ENCODE measurements at places on chromosomes 16 and 17.

GRCh38 chr17:67531291-67531690 is 154.2 kb downstream of the PITPNC1 start:
- DNase-seq: no peak

DNA sequence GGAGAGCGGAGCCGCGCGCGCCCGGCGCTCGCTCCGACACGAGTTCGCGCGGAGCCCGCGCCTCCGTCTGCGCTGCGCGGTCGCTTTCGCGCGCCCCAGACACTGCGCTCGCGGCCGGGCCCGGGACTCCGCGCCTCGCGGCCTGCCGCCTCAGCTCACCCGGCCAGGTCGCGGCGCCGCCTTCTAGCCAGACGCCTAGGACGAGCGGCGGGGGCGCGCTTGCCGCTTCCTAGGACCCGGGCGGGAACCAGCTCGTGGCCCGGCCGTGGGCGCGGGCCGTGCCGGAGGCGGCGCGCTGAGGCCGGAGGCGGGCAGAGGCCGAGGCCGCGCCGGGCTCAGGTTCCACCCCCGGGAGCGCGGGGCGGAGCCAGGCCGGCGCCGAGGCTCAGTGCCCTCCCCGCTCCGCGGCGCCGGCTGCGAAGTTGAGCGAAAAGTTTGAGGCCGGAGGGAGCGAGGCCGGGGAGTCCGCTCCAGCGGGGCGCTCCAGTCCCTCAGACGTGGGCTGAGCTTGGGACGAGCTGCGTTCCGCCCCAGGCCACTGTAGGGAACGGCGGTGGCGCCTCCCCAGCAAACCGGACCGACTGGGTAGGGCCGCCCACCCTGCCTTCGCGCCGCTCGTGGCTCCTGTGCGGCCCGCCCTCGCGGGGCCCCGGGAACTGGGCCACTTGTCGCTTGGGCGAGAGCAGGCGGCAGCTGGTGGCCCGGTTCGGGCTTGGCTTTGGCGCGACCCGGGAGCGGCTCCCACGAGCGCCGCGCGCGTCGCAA is at the start of gene SPHK1:
Gene SPHK1 (plus strand): TSS at position 388 of the 765 bp plus-strand sequence. CDS start 1,036 bp downstream, outside the sequence.
- peak; percentile 48 for DNase-seq

DNA sequence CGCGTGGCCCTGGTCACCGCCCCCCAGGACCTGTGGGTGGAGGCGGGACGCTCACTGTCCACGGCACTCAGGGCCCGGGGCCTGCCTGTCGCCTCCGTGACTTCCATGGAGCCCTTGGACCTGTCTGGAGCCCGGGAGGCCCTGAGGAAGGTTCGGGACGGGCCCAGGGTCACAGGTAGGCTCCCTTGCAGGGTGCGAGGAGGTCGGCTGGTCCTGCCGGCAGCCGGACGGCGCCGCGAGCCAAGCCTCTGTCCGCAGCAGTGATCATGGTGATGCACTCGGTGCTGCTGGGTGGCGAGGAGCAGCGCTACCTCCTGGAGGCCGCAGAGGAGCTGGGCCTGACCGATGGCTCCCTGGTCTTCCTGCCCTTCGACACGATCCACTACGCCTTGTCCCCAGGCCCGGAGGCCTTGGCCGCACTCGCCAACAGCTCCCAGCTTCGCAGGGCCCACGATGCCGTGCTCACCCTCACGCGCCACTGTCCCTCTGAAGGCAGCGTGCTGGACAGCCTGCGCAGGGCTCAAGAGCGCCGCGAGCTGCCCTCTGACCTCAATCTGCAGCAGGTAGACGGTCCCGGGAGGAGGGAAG is 1.3 kb downstream of the GUCY2D start:
- DNase-seq: no peak

- no peak for DNase-seq
Measured at GRCh38 chr17:44204441-44204882, 4.8 kb upstream of the ATXN7L3 start.

- peak; percentile 92 for DNase-seq
Measured at GRCh38 chr16:14285513-14286367, 214.6 kb downstream of the MRTFB start.

GRCh38 chr16:19108409-19109287 is 5.1 kb upstream of the ITPRIPL2 start:
- no peak for DNase-seq

DNA sequence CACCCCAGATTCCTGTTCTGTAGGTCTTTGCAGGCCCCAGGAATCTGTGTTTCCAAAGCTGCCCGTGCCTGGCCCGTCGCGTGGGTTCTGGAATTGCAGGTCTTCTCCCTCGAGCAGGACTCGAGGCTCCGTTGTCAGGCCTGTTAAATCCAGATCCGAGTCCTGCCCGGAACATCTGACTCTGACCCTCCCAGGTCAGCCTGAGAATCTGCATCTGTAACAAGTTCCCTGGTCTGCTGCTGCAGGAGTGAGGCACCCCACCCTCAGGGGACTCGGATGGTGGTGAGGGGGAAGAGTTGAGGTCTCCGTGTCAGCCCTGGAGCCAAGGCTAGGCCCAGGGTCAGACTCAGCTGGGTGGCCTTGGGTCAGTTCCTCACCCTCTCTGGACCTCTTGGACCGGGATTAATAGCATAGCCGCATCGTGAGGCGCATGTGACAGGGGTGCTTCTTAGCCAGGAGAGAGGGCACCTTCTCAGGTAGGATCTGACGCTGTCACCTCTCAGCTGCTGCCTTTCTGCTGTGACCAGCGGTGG is 8.8 kb downstream of the SPIRE2 start:
- DNase-seq: no peak

DNA sequence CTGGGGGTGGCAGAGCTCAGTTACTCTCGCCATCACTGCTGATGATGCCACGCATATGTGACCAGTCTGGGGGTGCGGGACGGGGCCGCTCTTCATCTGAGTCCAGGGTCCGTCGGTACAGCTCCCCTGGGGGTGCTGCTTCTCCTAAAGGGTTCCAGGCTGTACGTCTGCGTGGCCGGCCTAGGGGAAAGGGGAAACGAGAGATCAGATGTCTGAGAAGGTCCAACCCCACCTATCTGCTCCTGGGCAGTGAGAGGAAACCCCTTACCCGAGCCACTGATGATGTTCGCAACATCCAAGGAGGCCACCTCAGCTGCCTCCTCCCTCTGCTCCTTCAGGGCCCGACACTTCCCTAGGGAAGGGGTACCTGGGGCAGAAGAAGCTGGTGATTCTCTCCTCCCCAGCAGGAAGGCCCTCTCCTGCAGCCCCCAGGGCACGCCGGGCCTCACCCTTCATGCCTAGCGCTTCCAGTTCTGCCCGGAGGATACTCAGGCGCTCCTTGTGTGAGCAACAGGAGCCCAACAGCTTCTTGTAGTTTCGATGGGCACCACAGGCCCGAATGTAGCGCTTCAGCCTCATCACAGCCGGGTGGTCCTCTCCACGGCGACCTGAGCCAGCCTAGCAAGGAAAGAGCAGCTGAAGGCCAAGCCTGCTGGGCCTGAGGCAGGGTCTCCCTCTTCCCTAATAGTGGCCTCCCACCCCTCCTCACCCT is 2.1 kb downstream of the HIRIP3 start:
- DNase-seq: no peak

DNA sequence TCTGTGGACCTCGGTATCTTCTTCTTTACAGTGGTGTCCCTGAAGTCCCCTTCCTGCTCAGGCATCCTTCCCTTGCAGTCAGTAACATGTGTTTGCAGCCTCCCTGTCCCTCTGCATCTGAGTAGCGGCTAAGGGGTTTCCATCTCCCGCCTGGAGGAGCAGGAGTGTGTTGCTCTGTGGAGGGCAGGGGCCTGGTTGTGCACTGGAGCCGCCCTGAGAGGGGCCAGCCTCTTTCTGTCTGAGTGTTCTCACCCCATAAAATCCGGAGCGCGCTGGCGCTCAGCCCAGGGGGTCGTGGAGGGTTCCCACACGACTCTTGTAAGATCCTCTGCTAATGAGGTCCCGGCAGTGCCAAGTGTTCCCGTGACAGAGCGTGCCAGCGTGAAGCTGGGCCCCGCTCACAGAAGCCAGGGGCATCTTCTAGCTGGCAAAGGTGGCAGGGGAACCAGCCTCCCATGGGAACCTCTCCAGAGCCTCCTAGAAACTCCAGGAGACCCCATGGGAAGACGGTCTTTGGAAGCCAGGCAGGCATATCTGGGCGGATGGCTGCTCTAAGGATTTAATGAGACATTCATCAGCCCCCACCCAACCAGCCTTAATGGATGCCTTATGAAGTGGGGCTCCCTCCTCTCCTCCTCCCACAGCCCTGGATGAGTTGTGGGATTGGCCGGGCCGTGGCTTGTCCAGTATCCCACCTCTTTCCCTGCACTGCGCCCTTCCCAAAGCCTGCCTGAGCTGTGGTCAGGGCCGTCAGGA is 91.4 kb upstream of the GSE1 start:
- DNase-seq: no peak

GRCh38 chr16:64122177-64122576 is 999.7 kb downstream of the CDH11 start:
- no peak for DNase-seq

GRCh38 chr17:48818361-48818841 is 1.4 kb upstream of the TTLL6 start:
- no peak for DNase-seq

DNA sequence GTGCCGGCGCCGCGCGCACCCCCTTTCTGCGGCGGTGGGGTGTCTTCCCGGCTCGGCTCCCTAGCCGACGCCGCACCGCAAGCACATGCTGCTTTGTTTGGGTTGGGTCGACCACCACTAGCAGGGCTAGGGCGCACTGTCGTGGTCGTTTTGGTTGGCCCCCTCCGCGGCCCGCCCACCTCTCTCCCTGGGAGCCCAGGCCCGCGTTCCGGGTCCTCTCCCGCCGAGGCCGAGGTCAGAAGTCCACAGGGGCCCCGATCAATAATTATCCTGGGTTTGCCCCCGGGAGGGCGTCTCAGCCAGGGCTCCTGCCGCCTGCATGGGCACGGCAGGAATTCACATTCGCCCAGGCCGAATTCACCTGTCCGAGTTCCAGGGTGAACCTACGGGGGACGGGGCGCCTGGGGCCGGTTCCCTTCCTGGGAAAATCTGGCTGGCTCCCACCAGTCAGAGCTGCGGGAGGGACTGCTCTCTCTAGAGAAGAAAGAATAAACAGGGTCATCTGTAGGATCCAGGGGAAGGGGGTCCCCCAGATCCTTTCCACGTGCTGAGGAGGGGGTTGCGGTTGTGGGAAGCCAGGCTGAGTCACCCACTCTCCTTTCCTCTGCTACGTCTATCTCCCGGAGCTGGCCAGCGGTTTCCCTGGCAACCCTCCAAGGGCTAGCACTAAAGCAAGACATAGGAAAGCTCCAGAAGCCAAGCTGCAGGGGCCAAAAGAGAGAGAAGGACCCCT is 584 bp upstream of the STAT5B start:
- peak; percentile 20 for DNase-seq

- DNase-seq: no peak
Measured at GRCh38 chr17:17491546-17491988, 4.6 kb downstream of the RASD1 start.

- no peak for DNase-seq
Measured at GRCh38 chr17:6641247-6641863, 495 bp downstream of the TXNDC17 start.

GRCh38 chr17:6523330-6523729 is 33.0 kb downstream of the PITPNM3 start:
- no peak for DNase-seq

DNA sequence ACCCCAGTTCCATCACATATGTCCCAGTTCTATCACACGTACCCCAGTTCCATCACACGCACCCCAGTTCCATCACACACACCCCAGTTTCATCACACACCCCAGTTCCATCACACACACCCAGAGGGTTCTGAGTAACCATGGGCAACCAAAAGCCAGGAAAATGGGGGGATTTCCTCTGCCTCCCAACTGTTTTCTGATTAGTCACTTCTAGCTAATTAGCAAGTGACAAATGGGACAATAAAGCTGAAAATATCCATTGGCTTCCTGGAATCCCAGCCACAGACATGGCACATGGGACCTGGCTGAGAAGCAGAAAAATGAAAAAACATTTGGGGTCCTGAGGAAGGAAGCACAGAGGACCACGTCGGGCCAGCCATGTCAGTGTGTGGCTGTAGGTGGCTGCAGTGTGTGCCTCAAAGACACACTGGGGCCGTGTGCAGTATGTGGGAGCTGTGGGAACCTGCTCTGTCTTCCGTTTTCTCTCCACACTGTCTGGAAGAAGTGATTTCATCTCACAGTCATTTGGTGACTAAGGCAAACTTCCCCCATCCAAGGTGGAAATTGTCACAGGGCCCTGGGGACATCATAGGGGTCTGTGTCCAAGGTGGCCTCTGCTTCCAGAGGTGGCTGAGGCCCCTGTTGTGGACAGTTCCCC is 106.7 kb downstream of the CMIP start:
- DNase-seq: no peak

GRCh38 chr16:79816081-79816497 is 215.6 kb upstream of the MAF start:
- DNase-seq: no peak

- no peak for DNase-seq
Measured at GRCh38 chr16:55052741-55053415, 122.2 kb downstream of the IRX5 start.

DNA sequence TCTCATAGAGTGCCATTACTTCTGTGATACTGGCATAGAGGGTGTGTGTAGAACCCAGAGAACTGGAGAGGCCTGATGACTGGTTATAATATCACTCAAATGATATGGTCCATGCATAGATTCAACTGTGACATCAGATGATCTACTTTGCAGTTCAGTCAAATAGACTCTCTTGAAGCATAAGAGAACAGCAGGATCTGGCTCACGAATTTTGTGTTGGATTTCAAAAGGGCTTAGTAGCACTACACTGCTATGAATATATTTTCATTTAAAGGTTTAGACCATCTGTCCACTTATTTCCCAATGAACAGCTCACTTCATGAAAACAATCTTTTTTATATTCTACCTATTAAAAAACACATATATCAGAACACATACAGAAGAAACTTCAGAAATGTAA is 119.7 kb downstream of the KIF2B start:
- DNase-seq: no peak

- DNase-seq: no peak
Measured at GRCh38 chr17:78717431-78717980, 64.6 kb downstream of the CYTH1 start.

DNA sequence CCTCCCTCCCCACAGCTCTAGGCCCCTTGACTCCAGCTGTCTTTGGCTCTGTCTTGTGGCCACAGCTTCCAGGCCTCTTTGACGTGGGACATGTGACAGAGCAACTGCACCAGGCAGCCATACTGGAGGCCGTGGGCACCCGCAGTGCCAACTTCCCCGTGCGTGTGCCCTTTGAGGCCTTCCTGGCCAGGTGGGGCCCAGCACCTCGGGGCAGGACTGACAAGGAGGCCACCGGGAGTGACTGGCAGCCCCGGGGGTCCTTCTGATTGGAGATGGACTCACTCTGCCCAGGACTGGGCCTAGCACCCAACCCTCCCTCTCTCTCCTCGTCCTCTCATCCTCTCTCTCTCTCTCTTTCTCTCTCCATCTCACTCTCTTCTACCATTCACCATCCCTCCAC is 15.5 kb downstream of the MYO15B start:
- no peak for DNase-seq

DNA sequence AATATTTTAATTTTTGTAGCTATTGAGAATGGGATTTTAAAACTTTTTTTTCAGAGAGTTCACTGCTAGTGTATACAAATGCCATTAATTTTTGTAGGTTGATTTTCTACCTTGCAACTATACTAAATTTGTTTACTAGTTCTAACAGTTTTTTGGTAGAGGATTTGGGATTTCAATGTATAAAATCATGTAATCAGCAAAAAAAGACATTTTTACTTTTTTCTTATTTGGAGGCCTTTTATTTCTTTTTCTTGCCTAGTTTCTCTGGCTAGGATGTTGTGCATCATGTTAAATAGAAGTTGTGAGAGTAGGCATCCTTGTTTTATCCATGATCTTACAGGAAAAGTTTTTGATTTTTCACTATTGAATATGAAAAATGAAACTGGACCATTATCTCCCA is 602.9 kb upstream of the KIF2B start:
- no peak for DNase-seq

All from activated CD4-positive, alpha-beta T cell treated with anti-CD3 and anti-CD28 coated beads, Interleukin-2, amount 50 U/mL, for 4 hours (primary cell).